ENCODE measurements at places on chromosomes 7 and 10. TPM values are rescaled to one million over a fixed set of nuclear protein-coding genes. Genes with fewer than 3 reads are reported as not detected.
A peak's percentile ranks its signal among the peaks of the same experiment; 100 is the strongest.

The AFAP1L2 gene
- not detected for total RNA-seq

The MYO1G gene
- total RNA-seq = not detected

The SPAM1 gene
- total RNA-seq = not detected

DNA sequence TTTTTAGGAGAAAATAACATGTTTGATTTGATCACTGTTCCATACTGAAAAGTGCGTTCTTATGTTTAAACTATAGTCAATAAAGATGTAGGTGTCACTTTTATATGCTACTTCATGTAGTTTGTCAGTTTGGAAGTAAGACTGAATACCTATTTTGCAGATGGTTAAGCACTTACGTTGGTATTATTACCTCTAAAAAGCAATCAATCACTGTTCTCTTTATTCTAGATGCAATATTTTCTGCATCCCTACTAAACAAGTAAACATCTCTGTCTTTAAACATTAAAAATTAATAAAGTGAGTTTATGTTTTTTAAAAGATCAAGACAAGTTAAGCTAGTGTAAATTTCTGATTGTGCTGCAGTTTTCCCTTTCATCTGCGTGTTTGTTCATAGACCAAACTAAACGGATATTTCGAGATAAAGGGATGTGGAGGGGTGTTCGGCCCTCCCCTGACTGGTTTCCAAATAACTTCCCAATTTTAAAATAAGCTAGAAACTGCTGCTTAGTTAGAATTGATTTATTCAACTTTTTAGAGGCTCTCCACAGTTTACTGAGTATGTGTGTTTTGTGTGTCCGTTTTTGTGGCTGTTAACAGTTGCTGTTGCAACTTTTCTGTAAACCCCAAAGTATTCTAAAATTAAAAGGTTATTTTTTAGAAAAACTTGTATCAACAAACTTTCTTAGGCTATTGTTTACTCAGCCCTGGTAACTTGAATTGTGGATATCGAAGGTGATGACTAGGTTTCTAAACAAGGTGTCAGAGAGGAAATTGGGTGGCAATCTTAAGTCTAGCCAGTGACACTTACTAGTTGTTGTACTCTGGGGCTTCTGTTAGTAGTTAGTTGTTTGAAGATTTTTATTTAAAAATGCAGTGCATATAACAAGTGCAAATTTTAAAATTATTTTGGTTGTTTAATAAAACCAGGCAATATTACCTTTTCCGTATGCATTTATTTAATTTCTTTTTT is 974 bp downstream of the KIF11 start:
- peaks cover 11% of the 10 kb centered on the region for H3K36me3 ChIP-seq
- peak overlapping the region; percentile 97 for H3K27ac ChIP-seq
- H3K27me3 ChIP-seq = peaks cover 3% of the 10 kb centered on the region
- no peak for DNase-seq

The SRGN gene
- 141 TPM for total RNA-seq

The EFCAB10 gene
- not detected for total RNA-seq

DNA sequence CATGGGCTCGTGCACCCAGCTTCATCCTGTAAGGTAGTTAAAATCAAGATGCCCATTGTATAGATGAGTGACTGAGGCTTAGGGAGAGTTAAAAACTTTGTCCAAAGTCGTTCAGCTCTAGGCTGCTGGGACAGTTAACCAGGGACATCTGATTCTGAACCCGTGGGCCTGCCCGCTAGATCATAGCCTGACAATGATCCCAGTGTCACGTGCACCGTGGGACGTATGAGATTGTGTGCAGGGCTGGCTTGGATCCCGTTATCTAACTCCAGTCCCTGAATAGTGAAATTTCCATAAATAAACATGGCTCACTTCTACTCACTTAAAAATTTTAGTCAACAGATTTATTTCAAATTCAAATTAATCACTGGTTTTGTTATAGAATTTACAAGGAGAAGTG is 24.9 kb downstream of the C10orf120 start:
- no peak overlapping the region for H3K27ac ChIP-seq
- no peaks in the 10 kb centered on the region for H3K36me3 ChIP-seq

- no peak overlapping the region for H3K27ac ChIP-seq
- no peaks in the 10 kb centered on the region for H3K27me3 ChIP-seq
- no peak overlapping the region for H3K4me3 ChIP-seq
- H3K36me3 ChIP-seq = peaks cover 9% of the 10 kb centered on the region
- H3K4me1 ChIP-seq = peaks cover 4% of the 10 kb centered on the region
These were observed 129.4 kb downstream of the ARHGAP12 start for GRCh38 chr10:31799181-31799580.

The TFEC gene
- not detected for total RNA-seq

The NACAD gene
- 5.7 TPM for total RNA-seq

- peaks cover 2% of the 10 kb centered on the region for H3K27me3 ChIP-seq
- DNase-seq = no peak
These were observed 219.0 kb downstream of the GLRX3 start for GRCh38 chr10:130354976-130355795.

GRCh38 chr7:1485156-1485555 is 19.0 kb downstream of the INTS1 start:
- peaks cover 5% of the 10 kb centered on the region for H3K27me3 ChIP-seq
- no peaks in the 10 kb centered on the region for H3K4me1 ChIP-seq
- no peak overlapping the region for H3K4me3 ChIP-seq
- no peak for DNase-seq
- H3K27ac ChIP-seq = no peak overlapping the region
- H3K36me3 ChIP-seq = peaks cover 5% of the 10 kb centered on the region

- no peak overlapping the region for H3K27ac ChIP-seq
- no peaks in the 10 kb centered on the region for H3K4me1 ChIP-seq
- no peak overlapping the region for H3K4me3 ChIP-seq
- H3K27me3 ChIP-seq = peaks cover 1% of the 10 kb centered on the region
- no peaks in the 10 kb centered on the region for H3K36me3 ChIP-seq
These were observed 466.0 kb upstream of the GHITM start for GRCh38 chr10:83673316-83673715.

- no peak overlapping the region for H3K27ac ChIP-seq
- DNase-seq = no peak
- no peak overlapping the region for H3K4me3 ChIP-seq
- peaks cover 3% of the 10 kb centered on the region for H3K27me3 ChIP-seq
- H3K4me1 ChIP-seq = peaks cover 29% of the 10 kb centered on the region
- H3K36me3 ChIP-seq = no peaks in the 10 kb centered on the region
These were observed 113.6 kb downstream of the GRK5 start for GRCh38 chr10:119320981-119321380.

GRCh38 chr7:77913977-77914607 is 115.5 kb downstream of the PHTF2 start:
- H3K27me3 ChIP-seq = no peaks in the 10 kb centered on the region
- no peak overlapping the region for H3K4me3 ChIP-seq

DNA sequence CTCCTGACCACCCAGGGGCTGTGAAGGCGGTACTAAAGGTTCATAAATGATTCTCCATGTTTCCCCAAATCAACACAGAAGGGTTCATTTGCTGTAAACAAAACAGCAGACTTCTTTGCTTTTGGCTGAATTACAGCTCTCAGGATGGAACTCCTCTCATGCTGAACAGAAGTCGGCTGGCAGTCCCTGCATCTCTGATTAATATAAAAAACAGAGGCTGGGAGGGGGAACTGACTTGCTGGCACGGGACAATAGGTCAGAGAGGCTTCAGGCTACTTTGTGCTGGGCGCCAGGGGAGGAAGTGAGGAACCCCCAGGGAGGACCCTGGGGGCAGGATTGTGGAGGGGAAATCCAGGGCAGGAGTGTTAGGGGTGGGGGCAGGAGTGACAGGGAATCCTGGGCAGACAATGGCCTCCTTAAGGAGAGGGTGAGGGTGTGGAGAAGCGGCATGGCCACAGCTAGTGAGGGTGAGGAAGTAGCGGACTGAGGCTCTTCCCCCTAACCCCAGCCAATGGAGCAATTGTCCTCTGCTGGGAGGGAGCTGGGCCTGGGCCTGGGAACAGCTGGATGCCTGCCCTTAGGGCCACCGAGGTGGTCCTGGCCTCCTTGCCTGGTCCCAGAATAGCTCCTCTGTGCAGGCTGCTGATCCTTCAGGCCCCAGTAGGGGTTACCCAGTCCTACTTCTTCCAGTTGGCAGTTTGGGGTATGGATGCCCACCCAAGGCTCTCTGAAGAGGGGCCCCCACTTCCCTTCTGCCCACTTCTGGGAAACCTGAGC is 9.2 kb upstream of the SFRP5 start:
- no peak overlapping the region for H3K27ac ChIP-seq
- no peaks in the 10 kb centered on the region for H3K4me1 ChIP-seq
- H3K27me3 ChIP-seq = peaks cover 48% of the 10 kb centered on the region
- H3K4me3 ChIP-seq = no peak overlapping the region
- no peaks in the 10 kb centered on the region for H3K36me3 ChIP-seq

- H3K4me3 ChIP-seq = no peak overlapping the region
- no peak overlapping the region for H3K27ac ChIP-seq
- H3K4me1 ChIP-seq = no peaks in the 10 kb centered on the region
- DNase-seq = no peak
- H3K36me3 ChIP-seq = no peaks in the 10 kb centered on the region
- peaks cover 3% of the 10 kb centered on the region for H3K27me3 ChIP-seq
These were observed 8.7 kb upstream of the SEM1 start for GRCh38 chr7:96718107-96719003.

DNA sequence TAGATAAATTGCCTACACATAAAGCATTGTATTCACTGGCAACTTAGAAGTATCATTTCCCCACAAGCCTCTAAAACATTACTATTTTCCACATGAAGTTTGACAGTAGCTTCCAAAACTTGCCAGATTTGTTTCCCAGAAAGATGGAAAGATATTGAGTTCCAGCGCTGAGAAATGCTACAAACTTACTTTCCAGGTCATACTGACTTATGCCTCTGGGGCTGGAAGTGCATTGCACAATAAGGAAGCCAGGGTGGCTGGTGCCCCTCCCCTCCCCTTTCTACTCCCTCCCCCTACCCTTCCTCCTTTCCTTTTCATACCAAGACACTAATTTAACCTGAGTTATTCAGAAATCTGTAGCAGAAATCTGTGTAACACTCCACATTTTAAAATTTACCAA is 212.6 kb downstream of the WDR37 start:
- no peak overlapping the region for H3K27ac ChIP-seq
- H3K4me1 ChIP-seq = no peaks in the 10 kb centered on the region
- H3K27me3 ChIP-seq = peaks cover 4% of the 10 kb centered on the region
- H3K4me3 ChIP-seq = no peak overlapping the region

The CCNJ gene
- total RNA-seq = 2.8 TPM

- H3K4me3 ChIP-seq = no peak overlapping the region
- peaks cover 6% of the 10 kb centered on the region for H3K4me1 ChIP-seq
- DNase-seq = no peak
- H3K27me3 ChIP-seq = no peaks in the 10 kb centered on the region
These were observed 9.2 kb downstream of the INSIG1 start for GRCh38 chr7:155306673-155307470.

- H3K36me3 ChIP-seq = no peaks in the 10 kb centered on the region
- H3K27me3 ChIP-seq = peaks cover 6% of the 10 kb centered on the region
- no peaks in the 10 kb centered on the region for H3K4me1 ChIP-seq
- no peak overlapping the region for H3K4me3 ChIP-seq
- DNase-seq = no peak
These were observed 8.0 kb upstream of the CELF2 start for GRCh38 chr10:11009471-11010308.
